ENCODE measurements at places on chromosomes 7 and 10.
A peak's percentile ranks its signal among the peaks of the same experiment; 100 is the strongest.

DNA sequence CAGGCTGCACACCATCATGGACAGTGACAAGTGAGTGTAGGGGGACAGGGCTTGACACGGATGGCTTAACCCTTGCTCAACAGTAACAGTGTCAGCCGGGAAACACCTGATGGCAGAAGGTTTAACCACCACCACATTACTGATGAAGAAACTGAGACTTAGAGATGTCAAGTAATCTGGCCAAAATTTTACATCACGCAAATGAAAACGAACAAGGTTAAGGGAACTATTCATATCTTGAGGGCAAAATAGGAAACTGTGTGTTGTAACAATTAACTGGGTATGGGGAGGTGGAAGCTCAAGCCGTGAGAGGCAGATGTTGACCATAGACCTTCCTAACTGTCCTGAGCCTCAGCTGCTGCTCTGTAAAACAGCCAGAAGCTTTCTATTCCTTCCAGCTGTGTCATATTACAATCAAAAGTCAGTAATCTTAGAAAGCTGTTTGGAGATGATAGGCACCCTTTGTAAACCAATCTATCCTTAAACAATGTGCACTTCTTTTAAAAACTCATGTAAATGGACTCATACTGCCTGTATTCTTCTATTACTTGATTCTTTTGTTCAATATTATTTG, 68.4 kb downstream of the ABCC2 start:
- no peak for DNase-seq

GRCh38 chr10:44008917-44009709, 360.4 kb upstream of the ZNF32 start:
- DNase-seq = no peak

DNA sequence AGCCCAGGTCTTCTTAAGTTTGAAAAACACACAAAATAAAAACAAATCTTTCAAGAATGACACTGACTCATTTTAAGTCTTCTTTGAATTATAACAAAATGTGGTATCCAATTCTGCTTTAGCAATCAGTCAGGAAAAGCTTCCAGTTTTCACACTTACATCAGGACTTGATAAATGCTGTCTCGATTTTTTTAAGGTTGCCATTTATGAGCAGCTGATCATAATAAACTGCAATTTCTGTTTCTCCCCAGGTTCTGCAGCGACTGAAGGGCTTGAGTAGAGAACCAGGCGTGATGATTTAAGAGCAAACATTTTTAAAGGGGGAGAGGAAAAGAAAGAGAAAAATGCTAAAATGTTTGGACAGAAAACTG, 71.1 kb downstream of the FAM107B start:
- no peak for DNase-seq

GRCh38 chr10:106820579-106820978, 343.9 kb downstream of the SORCS1 start:
- DNase-seq = no peak

DNA sequence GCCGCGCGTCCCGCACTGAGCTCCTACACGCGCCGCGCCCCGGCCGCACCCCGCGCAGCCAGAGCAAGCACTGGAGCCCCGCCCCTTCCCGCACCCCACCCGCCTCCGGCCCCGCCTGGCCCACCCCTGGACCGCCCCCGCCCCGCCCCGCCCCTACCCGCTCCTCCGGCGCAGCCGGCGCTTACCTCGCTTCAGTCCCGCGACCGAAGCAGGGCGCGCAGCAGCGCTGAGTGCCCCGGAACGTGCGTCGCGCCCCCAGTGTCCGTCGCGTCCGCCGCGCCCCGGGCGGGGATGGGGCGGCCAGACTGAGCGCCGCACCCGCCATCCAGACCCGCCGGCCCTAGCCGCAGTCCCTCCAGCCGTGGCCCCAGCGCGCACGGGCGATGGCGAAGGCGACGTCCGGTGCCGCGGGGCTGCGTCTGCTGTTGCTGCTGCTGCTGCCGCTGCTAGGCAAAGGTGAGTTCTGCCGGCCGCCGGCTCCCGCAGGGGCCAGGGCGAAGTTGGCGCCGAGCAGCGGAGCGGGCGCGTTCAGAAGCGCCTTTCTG, at the start of gene RET:
RET (plus strand) TSS at position 194 of the 545 bp plus-strand sequence; CDS start at position 384, 190 bp downstream.
- DNase-seq = no peak

DNA sequence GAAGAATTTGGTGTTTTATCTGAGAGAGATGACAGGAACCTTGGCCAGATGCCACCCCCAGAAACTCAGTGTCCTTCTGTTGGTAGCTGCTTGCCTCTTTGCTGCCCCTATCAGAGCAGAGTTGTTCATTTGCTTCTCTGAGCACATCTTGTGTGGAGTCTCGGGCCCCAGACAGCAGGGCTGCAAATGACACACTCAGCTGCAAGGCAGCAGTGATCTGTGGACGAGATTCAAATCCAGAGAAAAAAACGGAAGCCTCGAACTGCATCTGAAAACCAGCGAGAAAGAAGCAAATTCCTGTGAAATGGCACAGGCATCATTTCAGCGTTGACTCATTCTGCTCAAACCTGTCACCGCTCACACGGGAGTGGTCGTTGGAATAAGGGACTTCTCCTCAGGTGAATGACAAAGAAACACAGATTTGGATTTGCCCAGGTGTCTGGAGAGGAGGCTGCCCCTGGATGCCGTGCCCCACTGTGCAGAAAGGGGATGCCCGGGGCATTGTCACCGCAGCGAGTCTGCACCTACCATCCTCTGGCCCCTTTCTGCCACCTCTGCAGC, 144.7 kb downstream of the PFKFB3 start:
- no peak for DNase-seq

DNA sequence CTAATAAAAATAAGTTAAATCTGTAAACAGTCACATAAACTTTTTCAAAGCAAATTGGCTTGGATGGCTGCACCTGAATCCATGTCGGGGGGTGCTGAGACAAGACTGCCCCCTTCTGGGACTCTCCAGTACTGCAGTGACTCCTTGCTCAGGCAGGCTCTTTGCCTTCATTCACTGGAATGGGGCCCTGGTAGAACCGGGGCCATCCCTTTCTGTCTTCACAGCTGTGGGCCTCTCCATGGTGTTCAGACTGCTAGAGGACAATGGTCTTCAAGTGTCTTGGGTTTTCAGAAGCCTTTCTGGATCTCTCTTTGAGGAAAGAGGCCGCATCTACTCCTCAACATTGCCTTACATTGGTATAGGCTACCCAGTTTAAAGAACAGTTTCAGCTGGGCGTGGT, 16.1 kb upstream of the IMPDH1 start:
- DNase-seq = peak; percentile 61

DNA sequence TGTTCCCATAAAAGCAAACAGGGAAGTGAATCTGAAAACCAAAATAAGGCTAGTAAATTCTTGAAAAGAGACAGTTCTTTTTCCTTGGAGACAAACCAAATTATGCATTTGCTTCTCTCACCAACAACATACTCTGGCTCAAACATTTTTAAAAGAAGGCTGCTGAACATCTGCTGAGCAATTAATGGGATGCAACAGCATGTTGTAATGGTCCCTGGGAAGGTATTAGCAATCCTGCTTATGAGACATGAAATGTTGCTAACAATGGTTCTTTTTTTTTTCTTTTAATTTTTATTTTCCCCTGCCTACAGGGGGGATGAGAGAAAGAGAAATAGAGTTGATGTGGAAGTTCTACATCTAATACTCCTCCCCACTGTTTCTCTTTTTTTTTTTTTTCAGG, 572.1 kb downstream of the SORCS1 start:
- DNase-seq = no peak

GRCh38 chr10:44946205-44946604, 13.4 kb upstream of the RASSF4 start:
- DNase-seq = no peak

DNA sequence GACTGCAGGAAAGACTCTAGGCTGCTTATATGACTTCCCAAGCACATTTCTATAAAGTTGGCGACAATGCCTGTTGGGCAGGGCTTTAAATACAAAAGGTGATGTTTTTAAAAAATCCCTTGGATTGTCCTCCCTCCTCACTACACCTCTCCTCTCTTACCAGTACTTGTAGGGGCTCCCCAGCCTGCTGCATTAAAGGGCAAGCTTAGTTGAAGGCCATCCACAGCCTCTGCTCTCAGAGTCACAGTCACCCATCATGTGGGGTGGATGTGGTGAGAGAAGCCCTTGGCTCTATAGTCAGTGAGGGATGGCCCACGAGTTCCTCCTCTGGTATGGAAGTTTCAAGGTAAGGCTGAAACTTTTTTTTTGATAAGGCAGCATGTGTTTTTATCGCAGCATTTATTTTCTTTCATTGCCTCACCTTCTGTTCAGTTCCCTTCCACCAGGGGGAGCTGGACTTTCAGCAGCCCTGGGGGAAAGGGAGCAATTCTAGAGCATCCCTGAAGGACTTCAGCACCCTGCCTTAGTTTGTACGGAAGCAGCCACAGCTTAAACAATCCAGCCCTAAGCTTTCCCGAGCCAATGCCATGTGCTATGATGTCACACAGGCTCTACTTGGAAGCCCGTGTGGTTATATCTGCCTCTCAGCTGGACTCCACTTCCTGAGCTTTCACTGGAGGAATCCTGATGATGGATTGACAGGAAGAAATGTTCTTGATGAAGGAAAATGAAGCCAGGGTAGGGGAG, 131.9 kb downstream of the CALCR start:
- peak; percentile 25 for DNase-seq

DNA sequence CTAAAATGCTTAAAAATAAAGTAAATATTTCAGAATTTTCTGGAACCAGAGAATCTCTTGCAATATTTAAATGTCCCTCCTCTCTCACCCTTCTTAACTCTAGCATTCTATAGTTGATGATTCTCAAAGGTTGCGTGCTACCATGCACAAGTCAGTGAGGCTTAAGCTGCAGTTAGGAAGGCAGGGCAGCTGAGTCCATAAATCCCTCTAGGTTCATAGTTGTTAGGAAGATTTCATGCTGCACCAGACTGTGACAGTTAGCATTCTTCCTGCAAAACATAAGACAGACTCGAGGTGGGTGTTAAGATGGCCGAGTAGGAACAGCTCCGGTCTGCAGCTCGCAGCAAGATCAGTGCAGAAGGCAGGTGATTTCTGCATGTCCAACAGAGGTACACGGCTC, 70.6 kb downstream of the MET start:
- no peak for DNase-seq

DNA sequence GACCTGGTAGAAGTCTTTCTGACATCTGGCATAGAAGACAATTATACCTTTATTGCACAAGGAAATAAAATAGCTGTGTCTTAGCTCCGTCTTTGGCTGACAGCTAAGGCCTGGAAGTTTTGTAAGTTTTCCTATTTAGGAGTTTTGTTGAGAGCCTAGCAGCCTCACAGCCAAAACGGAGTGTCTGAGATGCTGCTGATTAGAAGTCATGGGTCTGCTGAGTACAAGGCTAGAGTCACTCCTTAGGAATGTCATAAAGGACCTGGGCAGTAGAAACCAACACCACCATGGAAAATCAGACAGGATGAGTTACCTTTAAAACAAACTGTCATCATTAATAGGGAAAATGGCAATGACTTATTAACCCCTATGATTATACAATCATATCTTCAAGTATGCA, 442.5 kb downstream of the KCNMA1 start:
- DNase-seq = no peak

GRCh38 chr10:61542596-61542995, 89.4 kb upstream of the TMEM26 start:
- DNase-seq = no peak

DNA sequence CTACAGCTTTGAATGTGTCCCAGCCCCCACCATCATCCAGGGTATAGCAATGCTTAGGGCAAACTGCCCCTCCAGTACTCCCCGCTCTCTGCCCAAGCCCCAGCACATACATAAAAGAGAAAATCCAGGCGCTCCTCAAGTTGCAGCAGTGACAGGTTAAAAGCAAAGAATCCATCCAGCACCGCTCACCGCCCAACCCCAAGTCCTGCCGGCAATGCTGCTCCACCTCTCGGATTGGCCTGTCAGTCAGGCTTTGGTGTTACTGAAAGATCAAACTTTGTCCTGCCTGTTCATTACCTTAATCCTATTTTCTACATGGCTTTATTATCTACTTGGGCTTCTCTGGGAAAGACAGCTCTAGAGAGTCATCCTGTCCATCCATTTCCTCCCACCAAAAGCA, 31.9 kb downstream of the DPCD start:
- DNase-seq = no peak

- DNase-seq = no peak
These were observed 89.0 kb upstream of the ZNF804B start for GRCh38 chr7:88670536-88670935.

- no peak for DNase-seq
These were observed 61.3 kb downstream of the CACNA2D1 start for GRCh38 chr7:82382276-82382675.

DNA sequence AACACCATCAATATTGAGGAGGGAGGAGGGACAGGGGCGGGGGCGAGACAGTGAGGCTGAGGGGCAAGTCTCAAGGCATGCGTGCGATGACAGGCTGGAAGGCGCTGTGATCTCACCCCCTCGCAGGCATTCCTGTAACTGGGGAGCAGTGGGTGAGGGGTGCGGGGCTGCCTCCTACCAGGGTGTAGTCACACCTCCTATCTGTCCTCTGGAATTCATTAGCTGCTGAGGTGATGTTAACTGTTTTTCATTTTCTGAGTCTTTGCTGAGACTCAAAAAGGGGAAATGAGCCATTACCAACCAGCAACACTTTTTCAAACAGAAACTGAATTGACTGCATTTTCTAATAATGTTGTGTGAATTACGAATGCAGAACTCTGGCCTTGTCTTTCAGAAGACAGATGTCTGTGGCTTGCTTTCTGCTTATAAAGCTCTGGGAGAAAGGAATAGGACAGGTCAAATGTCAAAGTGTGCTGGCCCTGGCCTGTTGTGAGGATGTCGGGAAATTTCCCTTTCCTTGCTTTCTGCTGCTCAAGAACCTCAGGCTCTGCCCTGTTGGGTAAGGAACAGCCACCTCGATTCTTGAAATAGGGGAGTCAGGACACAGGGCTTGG, 23.7 kb upstream of the CDH23 start:
- DNase-seq = no peak

- no peak for DNase-seq
These were observed 625.4 kb upstream of the POM121L12 start for GRCh38 chr7:52410032-52410431.

DNA sequence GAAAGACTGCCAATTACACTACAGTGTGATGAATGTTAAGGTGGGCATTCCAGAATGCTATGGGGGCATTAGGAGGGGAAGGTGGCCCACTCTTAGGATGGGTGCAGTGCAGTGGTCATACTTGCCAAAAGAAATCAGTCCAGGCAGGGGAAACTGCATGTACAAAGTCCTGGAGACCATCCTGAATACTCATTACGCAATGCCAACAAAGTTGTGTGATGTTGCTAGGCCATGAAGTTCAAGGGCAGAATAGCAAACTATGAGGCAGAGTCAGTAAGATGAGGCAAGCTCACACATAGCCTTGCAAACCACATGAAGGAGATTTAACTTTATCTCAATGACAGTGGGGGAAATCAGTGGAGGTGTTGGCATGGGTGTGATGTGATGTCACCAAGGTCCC, 49.8 kb upstream of the SLC35B4 start:
- DNase-seq = no peak

Measured in NCI-H460 (cell line).